ENCODE measurements at places on chromosomes 3 and 15.
A peak's percentile ranks its signal among the peaks of the same experiment; 100 is the strongest.

- DNase-seq = no peak
Measured at GRCh38 chr3:62003835-62004234, 369.5 kb downstream of the FEZF2 start.

DNA sequence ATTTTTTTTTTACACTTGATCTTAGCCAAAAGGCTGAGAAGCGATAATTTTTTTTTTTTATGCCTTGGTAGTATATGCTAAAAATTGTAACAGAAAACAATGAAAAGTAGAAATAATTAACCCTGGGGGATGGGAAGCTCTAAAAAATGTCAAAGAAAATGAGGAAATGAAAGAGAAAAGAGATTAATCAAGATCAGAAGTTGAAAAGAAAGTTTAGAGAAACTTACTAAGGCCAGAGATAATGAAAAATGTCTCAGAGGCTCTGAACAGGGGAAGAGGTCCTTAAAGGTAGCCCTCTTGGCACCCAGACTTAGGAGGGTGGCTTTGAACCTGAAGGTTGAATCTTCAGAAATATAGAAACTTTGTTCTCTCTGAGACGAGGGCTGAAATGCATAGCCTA lies 58.6 kb upstream of the ZBED2 start:
- no peak for DNase-seq

GRCh38 chr3:14351617-14352001 lies 50.8 kb upstream of the SLC6A6 start:
- DNase-seq = no peak

GRCh38 chr3:142993958-142994442 lies 7.4 kb upstream of the U2SURP start:
- peak; percentile 71 for DNase-seq

DNA sequence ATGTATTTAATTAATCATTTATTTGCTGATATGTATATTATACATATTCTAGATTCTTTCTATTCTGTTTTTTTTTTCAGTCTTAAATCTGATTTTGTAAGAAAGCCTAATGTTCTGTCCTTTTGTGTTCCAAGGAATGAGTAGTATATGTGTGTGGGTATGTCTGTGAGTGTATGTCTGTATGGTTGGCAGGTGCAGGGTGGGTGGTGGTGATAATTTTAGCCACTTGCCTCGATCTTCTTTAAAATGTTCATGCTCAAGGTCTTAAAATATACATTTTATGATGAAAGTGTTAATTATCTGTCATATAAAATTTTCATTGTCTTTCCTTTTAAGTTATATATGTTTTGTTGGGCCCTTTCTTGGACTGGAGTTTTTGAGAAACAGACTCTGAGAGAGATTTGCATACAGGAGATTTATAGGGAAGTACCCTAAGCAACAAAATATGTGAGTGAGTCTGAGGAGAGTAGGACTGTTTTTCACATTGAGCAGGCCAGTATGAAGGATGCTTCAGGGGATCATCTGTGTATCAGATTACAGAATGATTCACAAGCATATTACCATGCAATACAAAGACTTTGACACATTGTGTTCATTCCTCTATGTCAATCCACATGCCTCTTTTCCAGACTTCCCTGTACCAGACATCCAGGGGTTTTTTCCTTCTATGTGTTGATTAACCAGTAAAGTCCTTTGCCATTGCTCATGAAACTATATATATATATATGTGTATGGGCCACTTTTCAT lies 211.0 kb upstream of the DPPA4 start:
- no peak for DNase-seq

DNA sequence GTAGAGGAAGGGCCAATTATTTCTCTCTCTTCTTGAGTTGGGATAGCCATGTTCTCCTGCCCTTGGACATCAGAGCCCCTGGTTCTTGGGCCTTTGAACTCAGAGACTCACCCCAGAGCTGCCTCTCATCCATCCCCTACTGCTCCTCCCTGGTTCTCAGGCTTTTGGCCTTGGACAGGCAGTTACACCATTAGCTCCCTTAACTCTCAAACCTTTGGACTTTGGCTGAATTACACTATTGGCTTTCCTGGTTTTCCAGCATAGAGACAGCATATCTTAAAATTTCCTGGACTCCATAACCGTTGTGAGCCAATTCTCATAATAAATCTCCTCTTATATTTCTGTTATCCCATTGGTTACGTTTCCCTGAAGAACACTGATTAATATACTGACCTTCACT lies 63.7 kb upstream of the CHL1 start:
- no peak for DNase-seq

GRCh38 chr3:33128706-33129105 lies 14.9 kb downstream of the CRTAP start:
- DNase-seq = no peak

GRCh38 chr3:185631108-185631507 lies 45.0 kb downstream of the SENP2 start:
- DNase-seq = no peak

DNA sequence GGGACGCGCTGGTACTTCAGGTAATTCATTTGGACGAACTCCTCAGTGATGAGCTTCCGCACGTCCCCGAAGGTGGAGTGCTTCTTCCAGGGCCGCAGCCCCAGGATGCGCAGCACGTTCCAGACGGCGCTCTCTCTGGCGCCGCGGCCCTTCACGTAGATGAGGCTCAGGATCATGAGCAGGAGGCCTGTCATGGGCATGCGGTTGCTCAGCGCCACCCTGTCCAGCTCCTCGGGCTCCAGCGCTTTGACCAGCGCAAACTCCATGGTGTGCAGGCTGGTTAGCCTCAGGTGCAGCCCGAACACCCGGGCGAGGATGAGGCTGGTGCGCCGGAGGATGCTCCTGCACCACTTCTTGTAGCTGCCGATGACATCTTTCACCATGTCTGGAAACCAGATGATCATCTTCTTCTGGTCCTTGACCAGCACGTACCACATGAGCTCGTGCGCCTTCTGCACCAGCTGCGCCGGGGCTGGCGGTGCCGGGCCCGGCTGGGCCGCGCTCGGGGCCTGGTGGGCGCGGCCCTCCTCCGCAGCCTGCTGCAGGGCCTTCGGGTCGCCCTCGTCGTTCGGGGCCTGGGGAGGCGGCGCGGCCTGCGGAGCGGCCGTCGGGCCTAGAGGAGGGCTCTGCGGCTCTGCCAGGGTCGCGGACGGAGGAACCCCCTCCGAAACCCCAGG lies 501 bp downstream of the NDN start:
- DNase-seq = no peak

DNA sequence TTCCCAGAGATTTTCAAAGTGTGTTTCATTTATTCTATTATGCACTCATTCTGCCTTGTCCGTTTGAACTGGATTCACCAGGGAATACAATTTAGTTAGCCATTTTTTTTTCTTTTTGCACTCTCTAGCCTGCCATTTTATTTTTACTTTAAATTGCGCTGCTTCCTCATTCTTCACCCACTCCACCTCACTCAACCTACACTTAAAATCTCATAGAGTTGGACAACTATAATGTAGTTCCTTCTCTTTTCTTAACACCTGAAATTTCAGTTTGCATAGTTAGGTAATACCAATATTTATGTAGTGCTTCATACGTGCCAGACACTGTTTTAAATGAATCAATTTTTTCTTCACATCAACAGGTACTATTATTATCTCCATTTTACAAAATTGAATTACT lies 42.4 kb upstream of the CMC1 start:
- no peak for DNase-seq

DNA sequence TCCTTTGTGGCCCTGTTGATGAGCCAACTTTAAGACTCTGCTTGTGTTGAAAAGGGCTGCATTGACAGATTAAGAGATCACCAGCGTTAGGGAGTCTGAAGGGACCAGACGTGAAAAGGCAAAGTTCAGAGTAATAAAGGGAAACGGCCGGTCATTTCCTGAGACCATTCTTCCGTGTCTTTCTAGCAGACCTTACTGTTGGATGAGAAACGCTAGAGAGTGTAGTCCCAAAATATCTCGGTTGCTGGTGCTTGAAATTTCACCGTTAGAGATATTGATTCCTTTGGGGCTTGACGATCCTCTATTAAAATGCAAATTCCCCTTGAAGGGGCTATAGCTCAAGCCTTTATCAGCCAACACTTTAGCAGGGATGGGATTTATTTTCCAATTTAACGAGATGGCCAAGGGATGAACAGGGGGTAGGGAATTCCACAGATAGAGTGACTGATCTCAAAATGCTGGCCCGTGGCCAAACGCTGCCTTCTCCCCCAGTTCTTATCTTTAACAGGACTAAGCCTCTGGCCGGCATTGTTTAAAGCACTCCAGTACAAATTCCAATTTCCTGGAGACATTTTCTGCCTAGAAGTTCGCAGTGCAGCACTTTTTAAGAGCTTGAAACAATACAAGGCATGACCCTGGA lies 250.4 kb downstream of the TJP1 start:
- no peak for DNase-seq

DNA sequence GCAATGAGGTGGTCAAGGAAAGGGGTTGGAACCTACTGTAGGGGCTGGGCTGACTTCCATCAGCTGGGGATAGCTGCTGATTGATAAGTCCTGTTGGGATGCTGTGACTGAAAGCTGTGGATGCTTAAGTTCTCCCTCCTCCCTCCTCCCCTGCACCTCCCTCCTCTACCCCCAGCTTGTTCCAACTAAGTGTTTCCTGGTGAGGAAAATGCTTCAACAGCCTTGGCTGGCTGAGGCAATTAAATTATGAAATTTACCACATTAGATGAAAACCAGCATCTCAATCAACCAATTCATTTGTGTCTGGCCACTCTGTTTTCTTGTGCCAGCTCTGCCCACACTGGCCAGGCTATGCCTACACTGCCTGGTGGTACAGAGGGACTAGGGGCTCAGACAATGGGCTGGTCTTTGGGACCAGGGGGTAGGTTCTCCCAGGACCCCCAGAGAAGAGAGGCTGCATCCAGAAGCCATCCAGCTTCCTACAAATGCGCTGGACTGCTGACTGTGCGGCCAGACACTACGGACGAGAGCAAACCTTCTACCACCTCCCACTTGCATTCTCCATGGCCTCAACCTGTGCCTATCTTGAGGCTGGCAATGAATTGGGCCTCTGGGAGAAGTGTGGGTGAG lies 2.5 kb downstream of the KLHL25 start:
- DNase-seq = no peak

DNA sequence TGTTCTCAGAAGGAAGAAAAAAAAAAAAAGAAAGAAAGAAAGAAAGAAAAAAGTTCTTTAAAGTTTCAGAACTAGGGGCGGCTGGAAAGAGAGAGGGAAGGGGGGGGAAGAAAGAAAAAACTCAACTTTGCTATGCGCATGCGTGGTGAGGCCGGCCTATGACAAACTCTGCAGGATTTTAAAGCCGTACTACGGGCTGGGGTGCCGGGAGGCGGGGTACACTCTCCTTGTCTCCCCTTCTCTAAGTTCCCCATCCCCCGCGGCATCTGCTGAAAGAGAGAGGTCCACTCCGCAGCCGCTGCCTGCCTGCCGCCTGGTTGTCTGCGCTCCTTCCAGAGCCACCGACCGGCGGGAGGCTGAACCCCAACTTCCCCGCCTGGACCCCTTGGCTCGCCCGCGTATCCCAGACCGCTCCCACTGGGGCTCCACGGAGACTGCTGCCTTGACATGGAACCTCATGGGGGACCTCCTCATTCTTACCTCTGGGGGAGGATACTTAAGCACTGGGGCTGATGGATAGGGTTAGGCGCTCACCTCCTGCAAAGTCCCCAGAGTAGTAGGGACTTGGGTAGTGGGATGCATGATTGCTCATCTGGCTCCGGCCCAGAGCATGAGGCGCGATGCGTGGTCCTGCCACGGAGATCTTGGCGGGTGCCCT lies 1.4 kb upstream of the WNT5A start:
- peak; percentile 83 for DNase-seq

GRCh38 chr3:197468866-197469382 lies 86.8 kb downstream of the BDH1 start:
- no peak for DNase-seq

DNA sequence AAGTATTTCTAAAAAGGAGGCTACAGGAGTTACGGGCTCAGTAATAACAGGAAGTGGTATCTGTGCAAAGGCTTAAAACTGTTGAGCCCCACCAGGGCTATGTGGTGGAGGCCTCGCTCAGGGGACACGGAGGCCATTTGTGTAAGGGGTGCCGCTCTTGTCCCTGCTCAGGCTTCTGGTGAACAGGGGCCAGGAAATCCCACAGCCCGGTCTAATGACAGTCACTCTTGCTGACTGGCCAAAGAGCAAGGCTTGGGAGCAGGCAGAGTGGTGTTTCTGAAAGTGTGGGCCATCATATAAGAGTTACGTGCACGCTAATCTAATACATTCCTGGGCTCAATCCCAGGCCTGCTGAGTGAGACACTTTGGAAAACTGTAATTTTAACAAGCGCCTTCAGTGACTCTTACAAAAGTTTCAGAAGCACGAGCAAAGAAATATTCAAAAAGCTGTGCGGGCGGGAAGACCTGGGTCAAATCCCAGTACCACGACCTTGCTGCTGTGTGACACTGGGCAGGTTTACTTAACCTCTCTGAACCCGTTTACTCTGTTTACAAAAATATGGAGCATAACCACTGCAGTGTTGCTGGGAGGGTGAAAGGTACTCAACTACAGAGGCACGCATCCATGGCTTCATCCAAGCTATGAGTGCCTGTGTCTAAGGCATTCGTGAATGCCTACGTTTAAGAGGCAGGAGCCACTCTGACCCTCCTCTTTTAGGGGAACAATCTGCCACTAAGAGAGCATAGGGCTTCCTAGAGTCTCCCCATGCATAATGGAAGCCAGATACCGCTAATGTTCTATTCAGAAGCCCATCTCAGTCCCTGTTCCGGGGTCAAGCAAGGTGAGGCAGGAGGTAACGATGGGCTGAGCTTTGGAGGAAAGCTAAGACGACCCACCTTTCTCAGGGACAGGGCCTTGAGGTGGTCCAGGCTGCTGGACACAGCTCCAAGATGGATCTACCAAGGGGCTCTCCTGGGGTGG lies 2.0 kb downstream of the ATP10A start:
- no peak for DNase-seq

Measured in psoas muscle (tissue), 8 donors.